Kidney tubule cell (primary cell): ENCODE measurements at places on chromosomes 2 and 18.

DNA sequence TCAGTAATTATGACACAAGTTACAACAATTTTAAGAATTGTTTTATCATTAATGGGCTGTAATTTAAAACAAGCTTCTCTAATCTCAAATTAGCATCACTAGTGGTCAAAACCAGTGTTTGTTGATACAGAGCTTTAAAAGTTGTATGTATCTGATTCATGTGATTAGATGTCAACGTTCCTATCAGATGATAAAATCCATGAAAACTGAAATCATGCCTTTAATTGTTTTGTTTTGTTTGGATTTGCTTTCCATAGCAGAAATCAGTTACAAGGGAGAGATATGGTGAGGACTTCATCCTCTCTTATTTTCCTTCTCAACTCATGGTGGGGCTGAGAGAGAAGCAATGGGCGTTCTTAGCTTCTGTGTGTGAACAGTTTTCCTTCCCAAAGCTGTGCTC is 469.6 kb downstream of the PID1 start:
- no peak for DNase-seq

DNA sequence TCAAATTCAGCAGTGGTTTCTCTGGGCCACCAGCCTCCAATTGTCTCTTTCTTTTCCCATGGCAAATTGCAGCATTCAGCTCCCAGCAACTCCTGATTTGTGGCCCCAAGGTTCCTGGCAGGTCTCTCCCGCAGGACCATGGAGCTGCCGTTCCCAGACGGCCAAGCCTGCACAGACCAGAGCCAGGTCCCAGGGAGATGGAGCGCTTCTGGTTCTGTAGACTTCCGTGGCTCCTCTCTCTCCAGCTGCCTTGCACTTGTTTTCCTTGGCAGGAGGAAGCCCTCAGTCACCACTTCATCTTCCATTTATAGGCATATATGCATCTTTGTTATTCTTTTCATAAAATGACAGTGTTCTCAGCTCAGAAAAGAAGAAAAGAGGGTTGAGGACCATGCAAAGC is 21.7 kb downstream of the TNP1 start:
- no peak for DNase-seq

DNA sequence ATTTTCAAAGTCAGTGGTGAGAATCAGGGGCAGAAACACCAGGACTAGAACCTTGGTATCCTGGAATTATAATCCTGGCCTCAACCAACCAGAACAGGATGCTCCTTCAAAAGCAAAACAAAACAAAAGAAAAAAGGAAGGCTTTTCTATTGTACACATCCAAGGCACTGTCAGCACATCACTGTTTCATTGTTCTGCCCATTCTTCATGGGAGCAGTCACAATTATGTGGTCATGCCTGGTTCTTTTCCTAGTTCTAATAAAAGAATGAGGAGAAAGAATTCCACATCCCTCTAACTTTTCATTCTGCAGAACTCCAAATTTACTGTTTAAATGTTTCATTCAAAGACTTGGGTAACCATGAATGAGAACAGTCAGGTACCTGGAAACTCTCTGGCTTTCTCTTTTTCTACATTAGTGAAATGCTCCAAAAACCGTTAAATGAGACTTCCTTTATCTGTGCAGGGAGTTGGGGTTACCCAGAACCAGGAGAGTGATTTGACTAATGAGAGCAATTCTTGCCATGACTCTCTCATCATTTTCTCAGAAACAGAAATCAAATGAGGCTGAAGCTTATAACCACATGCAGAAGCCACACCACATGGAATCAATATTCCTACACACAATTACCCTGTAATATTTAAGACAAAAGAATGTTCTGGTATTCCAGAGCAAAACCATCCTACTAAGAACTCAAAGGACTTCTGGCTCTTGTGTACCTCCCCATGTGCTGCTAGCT is 110.9 kb upstream of the CCDC150 start:
- DNase-seq: no peak

DNA sequence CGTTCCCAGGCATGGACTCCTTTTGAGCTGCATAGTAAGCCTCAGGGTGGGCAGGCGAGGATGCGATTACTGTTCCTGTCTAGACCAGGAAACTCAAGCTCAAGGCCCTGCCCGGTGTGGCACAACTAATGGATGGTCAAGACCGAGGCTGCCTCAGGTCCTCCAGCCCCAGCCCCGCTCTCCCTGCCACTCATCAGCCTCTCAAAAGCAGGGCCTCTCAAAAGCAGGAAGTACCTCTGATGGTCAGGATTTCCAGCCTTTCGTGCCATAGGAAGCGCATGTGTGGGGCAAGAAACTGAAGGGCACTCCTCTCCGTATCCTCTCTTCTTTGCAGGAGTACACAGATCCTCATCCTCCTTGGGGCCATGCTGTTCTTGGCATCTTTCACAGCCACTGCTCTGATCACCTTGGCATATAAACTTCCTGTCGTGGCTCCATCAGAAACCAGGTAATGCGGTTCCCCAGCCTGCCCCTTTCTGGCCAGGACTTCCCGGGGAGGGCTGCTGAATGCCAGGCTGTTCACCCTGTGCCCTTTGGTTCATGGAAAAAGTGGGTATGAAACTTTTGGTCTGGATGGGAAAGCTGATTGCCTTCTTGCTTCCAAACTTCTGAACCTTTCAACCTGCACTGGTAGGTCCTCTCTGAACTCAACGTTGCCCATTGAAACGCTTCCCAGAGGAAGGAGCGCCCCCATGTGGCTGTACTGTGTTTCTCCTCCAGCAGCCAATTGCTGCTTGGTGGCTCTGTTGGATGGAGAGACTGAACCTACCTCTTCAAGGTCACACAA is 82.8 kb upstream of the SEC11C start:
- peak; percentile 75 for DNase-seq

DNA sequence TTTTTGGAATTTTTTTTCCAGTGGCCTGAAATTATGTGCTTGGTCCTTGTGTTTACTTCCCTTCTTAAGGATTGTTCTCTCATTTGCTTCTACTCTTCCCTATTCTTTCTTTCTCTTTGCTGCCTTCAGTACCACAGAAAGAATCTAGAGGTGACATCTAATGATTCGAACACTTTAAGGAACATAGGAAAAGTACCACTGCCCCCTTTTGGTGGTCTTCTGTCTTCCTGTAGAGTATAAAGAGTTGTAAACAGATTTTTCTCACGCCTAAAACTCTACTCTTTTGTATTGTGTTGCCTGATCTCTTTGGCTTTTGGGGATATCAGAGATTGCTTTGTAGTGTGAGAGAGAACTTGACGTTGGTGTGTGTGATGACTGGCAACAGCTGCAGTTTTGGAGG is 7.0 kb upstream of the SCTR start:
- no peak for DNase-seq

GRCh38 chr18:77208964-77209363 is 40.7 kb upstream of the GALR1 start:
- DNase-seq: peak; percentile 78

DNA sequence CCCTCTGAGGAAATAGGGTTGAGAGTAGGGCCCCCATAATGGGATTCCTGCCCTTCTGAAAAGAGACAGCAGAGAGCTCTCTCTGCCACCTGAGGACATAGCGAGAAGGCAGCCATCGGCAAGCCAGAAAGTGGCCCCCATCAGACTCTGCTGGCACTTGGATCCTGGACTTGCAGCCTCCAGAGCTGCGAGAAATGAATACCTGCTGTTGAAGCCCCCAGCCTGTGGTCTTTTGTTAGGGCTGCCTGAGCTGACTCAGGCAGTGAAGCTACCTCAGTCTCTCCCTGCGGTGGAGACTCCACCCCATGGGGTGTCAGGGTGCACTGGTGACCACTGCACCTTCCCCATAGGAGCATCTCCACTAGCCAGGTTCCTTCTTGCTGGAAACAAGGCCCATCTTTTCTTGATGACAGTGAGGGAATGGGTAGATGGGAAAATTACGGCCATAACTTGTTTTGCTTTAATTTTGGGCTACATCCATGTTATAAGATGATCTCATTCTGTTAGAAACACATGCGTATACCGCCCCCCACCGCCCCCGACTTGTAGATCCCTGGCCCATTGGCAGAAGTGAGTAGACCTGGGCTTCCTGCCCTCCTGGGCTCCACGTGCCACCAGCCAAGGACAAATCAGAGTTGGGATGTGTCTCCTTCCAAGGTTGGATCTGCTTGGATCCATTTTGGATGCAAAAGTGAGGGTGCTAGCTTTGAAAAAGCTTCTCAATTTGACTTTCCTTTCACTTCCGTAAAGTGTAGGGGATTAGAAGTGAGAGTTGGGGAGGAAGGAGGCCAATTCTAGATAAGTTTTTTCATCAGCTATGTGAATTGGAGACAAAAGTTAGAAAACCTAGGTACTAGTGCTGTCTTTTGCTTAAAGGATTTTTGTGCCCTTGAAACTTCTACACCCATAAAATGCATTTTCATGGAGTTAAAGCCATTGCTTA is 42.9 kb downstream of the NCK2 start:
- no peak for DNase-seq

- DNase-seq: peak; percentile 65
Observed at GRCh38 chr2:195318440-195319111, 338.4 kb upstream of the SLC39A10 start.

GRCh38 chr2:621303-622099 is 55.7 kb downstream of the TMEM18 start:
- DNase-seq: no peak

DNA sequence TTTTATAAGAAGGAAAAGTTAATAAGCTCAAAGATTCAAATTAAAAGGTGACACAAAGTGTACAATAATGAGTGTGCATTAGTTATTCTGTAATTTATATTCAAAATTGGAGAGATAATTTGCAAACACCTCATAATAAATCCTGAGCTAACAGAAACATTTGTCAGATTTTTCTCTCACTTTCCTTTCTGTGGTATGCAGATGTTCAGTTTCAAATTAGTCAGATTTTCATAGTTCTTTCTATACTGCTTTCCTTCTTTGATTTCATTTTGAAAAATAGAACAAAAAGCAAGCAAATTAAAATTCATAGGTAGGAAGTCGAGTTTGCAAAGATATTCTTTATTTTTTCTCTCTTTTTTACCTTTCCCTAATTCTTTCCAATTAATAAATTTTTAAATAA is 1420.1 kb upstream of the NXPH2 start:
- DNase-seq: no peak

GRCh38 chr2:100882645-100883613 is 63.0 kb downstream of the NPAS2 start:
- DNase-seq: peak; percentile 92

DNA sequence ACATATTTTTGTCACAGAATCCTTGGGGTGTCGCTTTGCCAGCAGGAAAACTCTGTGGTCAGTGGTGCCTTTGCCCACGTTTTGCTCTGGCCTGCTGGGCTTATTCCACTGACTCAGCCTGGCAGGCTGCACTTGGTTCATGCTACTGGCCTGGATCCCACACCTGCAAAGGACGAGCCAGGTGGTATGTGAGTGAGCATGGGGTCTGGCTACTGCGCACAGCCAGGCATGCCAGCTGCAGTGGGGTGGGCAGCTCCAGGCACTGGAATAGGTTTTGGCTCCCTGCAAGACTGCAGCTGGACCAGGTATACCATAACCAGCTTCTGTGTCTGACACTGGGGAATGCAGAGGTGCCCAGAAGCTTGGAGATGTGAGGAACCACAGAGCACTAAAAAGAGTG is 197.9 kb upstream of the VRK2 start:
- no peak for DNase-seq

DNA sequence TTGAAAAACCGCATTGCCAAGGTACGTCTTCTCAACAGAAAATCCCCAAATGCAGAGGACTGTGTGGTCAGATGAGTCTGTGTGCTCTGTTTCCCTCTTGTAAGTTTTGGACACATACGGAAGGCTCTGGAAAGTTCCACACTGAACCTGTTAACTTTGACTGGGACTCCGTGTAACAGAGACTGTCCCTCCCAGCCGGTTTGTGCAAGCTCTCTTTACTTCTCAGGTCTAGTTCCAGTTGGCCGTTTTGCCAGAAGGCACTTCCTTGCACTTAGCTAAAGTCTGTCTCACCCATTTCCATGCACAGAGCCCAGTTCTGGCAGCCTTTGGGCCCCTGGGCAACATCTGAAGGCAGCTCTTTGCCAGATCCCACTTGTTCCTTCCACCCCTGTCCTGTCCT is 22.0 kb downstream of the EFHD1 start:
- no peak for DNase-seq

DNA sequence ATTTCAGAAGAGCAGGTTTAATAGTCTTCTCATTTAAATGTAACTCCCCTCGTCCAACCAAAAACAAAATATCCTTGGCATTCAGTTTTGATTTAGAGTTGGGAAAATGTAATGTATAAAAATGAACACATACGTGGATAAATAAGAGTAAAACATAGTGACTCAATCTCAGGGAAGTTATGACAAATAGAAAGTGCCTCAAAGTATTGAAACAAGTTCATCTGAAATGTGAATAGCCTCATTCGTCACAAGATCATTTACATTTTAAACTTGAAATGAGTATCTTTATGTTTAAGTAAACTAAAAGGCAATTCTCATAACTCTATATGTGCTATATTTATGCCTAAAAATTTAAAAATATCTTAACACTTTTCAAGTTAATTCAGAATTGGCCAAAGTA is 122.2 kb upstream of the SMAD7 start:
- no peak for DNase-seq

GRCh38 chr18:23969664-23970063 is 44.9 kb upstream of the TTC39C start:
- DNase-seq: no peak

- peak; percentile 73 for DNase-seq
Observed at GRCh38 chr18:72181241-72181764, 362.8 kb downstream of the CBLN2 start.
